ENCODE measurements at places on chromosomes 1 and 21.

- DNase-seq: no peak
Observed at GRCh38 chr21:37767984-37768383, 148.3 kb downstream of the KCNJ6 start.

- no peak for DNase-seq
Observed at GRCh38 chr1:61293197-61293596, 210.8 kb downstream of the NFIA start.

- peak; percentile 72 for DNase-seq
Observed at GRCh38 chr1:36155408-36156328, at the start of gene MAP7D1. Gene MAP7D1 (plus strand): TSS chr1:36156160. CDS start chr1:36156418, 258 bp downstream.

- DNase-seq: no peak
Observed at GRCh38 chr1:90731382-90732050, 14.4 kb upstream of the BARHL2 start.

- DNase-seq: no peak
Observed at GRCh38 chr1:87239997-87240605, 88.6 kb upstream of the LMO4 start.

DNA sequence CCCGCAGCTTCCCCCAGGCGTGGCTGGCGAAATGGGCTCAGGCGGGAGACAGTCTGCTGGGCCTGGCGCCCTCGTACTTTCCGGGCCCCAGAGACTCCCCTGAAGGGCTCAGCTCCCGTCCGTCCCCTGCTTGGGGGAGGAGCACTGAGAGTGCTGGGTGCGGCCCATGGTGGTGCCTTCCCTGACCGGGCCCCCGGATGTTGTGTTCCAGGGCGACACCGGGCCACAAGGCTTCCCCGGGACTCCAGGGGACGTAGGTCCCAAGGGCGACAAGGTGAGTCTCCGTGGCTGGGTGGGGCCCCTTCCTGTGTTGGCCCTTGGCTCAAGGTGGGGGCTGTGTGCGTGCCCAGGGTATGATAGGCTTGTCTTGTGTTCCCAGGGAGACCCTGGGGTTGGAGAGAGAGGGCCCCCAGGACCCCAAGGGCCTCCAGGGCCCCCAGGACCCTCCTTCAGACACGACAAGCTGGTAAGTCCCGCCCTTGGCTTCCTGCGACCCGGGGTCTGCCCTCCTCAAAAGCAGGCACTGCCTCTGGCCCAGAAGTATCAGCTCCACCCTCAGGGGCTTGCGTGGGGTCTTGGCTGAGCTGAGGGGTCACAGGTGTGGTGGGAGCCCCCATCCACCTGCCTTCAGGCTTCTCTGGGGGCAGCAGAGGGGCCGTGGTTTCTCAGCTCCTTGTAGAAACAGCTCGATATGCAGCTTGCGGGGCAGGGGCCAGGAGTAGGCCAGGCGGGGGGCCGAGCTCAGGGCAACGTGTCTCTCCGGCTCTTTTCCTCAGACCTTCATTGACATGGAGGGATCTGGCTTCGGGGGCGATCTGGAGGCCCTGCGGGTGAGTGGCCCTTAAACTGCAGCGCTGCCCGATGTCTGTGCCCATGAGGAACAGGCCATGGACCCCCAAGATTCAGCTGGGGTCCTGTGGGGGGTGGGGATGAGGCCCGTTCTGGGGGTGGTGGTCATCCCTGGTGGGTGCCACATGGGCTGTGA is 62.3 kb downstream of the SLC19A1 start:
- no peak for DNase-seq

DNA sequence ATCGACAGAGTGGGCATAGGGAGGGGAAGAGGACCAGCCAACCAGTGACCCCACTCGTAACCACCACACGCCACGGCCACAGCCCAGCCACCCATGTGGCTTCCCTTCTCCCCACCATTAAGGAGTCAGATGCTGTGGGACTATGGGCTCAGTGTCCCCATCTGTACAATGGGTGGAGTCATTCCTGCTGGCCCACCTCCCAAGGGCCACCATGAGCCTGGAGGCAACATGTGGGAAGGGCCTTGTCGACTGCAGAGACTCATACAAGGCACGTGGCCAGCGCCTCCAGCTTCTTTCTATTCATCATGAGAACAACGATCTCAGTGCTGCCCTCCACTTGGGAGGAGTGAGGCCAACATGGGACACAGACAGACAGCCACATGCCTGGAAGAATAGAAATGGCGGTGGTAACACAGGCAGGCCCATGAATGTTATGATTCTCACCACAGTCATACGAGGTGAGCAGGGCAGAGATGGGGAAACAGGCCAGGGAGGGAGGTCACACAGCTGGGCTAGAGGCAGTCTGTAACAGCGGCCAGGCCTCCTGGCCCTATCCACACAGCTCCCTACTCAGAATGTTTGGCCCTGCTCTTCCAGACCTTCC is 16.1 kb downstream of the LRP8 start:
- no peak for DNase-seq

DNA sequence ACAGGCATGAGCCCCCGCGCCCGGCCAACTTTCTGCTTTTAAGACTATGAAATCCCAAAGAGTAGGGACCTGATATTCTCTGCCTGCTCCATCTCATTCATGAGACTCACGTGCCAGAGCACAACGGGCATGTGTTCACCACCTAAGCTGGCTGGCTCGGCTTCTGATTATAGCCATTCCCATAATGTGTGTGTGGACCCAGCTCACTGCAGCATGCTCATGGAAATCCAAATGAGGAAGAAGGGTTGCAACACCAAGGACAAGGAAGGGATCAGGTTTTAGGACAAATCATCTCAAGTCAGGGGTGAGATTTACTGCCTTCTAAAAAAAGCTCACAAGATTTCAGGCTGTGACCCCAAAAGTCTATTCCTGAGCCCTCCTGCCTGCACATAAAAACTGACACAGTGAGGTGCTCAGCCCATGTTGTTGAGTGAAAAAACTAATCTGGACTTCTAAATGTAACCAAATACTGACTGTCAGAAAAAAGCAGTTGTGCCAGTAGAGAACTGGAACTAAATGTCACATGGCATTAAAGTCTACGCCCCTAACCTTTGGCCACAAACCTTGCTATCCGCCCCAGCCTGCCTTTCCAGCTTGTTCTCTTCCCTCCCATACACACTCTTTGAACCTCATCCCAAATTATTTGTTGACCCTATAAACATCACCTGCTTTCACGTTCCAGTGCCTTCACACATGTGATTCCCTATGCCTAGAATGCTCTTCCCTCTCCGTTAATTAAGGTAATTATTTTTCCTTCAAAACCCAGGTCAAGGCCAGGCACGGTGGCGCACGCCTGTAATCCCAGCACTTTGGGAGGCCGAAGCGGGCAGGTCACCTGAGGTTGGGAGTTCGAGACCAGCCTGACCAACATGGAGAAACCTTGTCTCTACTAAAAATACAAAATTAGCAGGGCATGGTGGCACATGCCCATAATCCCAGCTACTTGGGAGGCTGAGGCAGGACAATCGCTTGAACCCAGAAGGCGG is 9.1 kb upstream of the COA7 start:
- no peak for DNase-seq

GRCh38 chr1:68328490-68328889 is 96.2 kb upstream of the WLS start:
- no peak for DNase-seq

- no peak for DNase-seq
Observed at GRCh38 chr21:21183092-21183491, 184.9 kb downstream of the NCAM2 start.

DNA sequence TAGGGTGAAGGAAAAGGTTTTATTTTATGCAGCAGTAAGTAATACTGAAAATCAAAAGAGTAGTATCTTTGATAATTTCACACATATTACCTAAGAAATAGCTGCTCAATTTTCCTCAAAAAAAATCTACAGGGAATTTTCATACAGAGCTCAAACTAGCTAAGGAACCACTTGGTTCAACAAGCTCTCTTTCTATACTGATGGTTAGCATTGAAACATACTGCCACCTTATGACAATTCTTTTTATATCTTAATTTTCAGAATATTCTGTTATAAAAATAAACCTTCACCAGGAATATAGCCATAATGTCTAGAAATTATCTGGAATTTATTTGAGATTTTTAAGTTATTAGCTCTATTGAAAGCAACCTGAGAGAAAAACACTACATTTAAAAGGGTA is 142.1 kb downstream of the DPYD start:
- no peak for DNase-seq

- DNase-seq: no peak
Observed at GRCh38 chr1:112998592-112999235, 42.7 kb upstream of the SLC16A1 start.

- DNase-seq: no peak
Observed at GRCh38 chr1:79896140-79896539, 889.6 kb upstream of the ADGRL4 start.

DNA sequence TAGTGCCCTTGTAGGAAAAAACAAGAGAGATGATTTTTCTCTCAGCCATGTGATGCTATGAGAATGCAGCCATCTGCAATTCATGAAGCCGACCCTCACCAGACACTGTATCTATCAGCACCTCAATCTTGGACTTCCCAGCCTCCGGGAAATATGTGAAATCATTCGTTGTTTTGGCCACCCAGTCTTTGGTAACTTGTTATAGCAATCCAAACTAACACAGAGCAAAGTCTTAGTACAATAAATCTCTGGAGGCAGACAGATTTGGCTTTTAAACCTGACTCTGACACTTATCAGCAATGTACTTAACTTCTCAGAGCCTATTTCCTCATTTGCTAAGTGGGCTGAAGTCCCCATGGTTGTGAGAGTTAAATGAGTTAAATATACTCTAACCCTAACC is 5.1 kb upstream of the MED18 start:
- no peak for DNase-seq

GRCh38 chr1:245172026-245172425 is 17.2 kb downstream of the KIF26B start:
- no peak for DNase-seq

DNA sequence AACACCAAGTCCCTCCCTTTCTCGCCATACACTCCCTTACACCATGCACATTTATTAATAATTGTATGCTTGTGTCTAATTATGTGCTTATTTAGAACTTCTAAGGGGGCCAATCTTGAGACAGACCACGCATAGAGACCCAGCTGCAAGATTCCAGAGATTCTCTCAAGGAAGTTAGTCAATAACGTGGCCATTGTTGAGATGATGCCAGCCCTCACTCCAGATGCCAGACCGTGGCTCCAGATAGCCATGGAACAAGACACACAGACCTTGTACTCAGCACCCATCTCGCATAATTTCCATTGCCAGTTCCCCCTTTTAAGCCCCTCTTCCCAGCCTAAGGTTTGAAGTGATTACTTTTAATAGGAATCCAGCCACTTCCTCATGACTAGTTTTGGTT is 62.4 kb downstream of the DIRAS3 start:
- no peak for DNase-seq

DNA sequence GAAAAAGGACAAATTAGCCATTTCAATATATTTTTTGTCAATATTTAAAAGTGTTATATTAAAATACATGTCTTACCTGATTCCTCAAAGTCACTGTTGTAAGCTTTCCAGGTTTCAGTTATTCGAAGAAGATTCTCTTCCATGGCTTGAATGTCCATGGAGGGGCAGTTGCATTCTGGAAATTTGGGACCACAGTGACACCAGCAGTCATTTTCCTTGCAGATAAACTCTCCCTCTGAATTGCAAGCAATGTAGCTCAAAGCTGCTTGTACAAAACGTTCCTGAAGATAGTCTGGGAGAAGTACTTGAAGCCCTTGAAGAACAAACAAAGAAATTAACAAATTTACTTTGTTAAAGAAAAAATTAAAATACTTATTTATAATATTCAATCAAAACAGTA is 251.7 kb downstream of the BRINP3 start:
- DNase-seq: no peak

GRCh38 chr1:87852410-87853161 is 523.9 kb downstream of the LMO4 start:
- no peak for DNase-seq

- DNase-seq: no peak
Observed at GRCh38 chr1:204802401-204803175, 68.1 kb upstream of the NFASC start.

GRCh38 chr1:29686012-29686930 is 449.9 kb downstream of the PTPRU start:
- no peak for DNase-seq

GRCh38 chr1:203624341-203624712 is 2.3 kb upstream of the ATP2B4 start:
- DNase-seq: no peak

DNA sequence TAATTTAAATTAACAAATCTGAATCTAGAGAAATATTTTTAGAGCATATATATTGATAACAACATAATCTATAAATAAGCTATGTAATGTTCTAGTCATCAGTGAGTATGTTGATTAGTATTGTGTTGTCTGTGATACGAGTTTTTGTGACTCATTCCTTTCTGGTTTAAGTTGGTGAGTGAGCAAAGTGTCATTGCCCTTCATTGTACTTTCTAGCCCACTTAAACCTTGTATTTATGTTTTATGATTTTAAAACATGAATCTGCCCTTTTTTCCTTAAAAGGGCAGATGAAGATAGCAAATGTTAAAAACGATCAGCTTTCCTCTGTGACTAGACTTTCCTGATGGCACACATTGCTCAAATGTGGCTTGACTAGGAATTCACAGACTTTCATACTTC is 38.5 kb downstream of the MACO1 start:
- DNase-seq: no peak

DNA sequence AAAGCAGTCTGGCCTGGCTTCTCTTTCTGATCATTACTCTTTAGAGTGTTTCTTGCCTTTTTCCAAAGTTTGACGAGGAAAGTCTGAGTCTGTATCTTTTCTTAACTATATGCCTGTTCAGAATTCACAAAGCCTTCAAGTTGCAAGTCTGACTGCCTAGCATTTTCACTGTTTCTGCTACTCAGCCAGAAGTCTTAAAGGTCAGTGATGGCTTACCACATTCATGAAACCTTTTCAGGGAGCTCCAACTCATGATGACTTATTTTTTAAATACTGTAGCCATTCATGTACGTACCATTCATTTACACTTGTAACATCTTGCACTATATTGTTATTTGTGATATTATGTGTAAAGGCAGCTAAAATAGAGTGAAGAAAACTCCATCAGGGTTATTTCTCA is 58.2 kb downstream of the TNFSF4 start:
- DNase-seq: no peak

- no peak for DNase-seq
Observed at GRCh38 chr21:44551340-44551961, at the start of gene KRTAP10-2. Gene KRTAP10-2 (minus strand): TSS chr21:44551505. CDS start chr21:44551458, 47 bp downstream.

- DNase-seq: no peak
Observed at GRCh38 chr21:39386194-39386593, 37.3 kb upstream of the HMGN1 start.

GRCh38 chr21:37658121-37658816 is 258.0 kb downstream of the KCNJ6 start:
- no peak for DNase-seq

DNA sequence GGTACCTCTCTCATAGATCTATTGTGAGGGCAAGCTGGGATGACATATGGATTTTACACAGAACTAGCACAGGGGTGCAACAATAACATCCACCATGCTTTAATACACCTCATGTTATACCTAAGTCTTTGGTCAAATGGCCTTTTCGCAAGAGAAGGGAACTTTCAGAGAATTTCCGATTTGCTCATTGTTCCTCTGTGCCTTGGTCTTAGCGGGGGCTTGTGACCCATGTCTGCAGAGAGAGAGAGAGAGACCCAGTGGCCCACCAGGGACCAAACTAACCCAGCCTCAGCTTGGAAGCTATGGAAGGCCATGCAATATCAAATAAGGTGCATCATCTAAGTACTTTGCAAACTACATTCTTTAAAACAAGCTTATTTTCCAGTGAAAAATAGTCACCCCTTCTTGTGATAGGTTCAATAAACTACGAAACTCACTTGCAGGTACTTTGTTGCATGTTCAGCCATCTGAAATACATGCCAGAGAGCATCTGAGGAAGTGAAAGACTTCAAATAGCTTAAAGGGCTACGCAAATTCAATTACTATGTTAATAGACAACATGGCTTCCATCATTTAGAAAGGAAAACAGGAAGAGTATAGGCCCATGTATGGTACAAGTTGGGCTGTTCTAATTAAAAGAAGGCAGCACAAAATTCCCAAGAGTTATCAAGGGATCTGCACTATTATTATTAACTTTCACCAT is 100.7 kb downstream of the KCNN3 start:
- no peak for DNase-seq

Measured in stimulated activated CD4-positive, alpha-beta T cell treated with anti-CD3 and anti-CD28 coated beads, Interleukin-1b, Interleukin-23, amount 100 ng/mL, for 24 hours (primary cell).